ENCODE measurements at places on chromosomes 11 and 22.
A peak's percentile ranks its signal among the peaks of the same experiment; 100 is the strongest.

- peak; percentile 34 for DNase-seq
These were observed 4.2 kb downstream of the MUC5B start for GRCh38 chr11:1226986-1227550.

DNA sequence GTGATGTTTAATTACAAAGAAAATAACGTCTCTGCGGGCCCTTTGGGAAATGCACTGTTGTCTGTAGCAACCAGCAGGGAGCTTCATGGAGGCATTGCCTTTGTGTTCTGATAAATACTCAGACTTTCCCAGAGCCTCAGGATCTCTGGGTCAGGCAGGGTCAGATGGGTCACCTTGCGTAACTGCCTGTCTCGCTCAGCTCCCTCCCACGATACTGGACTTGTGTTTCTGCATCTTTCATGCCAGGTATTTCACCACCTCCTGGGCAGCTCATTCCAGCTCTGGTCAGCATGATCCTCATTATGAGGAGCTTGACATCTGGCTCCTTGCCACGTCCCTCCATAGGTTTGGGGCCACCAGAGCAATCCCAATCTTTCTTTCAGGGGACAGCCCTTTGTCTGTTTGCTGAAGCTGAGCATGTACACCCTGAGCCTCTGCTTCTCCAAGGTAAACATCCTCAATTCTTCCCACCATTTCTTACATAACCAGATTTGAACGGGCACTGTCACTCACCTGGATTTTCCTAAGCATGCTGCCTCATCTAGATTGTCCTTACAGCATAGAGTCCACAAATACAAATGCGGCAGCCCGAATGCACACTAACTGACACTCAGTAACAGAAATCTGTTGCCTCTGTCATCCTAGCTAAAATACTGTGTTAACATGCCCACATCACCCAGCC, 162.3 kb downstream of the LARGE1 start:
- no peak for DNase-seq

DNA sequence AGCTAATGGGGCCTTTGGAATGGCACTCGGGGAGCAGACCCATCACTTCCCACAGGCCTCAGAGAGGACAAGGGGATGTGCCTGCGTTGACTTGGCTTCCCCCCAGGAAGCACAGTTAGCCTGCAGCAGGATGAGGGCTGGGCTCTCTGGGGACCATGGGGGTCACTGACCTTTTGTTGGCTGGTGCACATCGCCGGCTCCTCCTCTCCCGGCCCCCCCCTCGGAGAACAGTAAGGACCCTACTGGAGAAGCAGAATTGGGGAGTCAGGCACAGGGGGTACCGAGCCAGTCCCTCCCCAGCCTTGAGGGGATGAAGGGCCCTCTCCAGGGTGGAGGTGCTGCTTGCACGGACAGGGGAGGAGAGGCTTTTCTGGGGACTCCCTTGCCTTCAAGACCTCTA, 32.8 kb downstream of the NRXN2 start:
- DNase-seq: no peak

DNA sequence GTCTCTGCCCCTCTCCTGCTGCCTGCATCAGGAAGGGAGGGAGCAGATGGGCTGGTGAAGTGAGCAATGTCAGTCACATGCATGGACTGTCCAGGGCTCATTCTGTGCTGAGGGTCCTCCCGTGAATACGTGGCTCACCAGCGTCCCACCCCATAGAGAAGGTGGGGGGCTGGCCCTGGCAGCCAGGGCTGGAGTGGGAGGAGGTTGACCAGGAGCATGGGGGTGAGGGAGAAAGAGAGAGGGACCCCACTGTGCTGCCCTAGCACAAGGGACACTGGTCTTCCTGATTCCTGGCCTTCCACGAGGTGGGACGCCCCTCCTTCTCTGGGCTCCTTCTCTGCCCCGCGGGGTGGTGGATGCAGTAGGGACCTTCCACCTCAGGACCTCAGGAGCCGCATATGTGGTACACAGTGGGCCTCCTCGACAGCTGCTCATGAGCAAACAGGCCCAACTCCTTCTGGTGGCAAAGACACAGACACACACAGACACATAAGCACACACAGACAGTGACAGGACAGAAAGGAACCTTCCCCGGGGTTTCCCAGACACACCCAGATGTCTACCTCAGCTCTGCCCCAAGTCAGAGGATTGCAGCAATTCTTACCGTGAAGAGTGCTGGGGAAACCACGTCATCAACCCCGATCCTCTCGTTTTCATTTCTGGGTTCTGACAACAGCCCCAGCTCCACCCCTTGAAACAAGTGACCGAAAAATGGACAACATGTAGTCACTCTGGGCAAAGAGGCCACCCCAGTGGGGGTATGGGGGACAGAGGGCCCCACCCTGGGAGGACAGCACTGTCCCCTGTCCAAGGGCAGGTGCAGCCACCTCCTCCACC, 3.6 kb upstream of the APOBEC3A start:
- DNase-seq: no peak

DNA sequence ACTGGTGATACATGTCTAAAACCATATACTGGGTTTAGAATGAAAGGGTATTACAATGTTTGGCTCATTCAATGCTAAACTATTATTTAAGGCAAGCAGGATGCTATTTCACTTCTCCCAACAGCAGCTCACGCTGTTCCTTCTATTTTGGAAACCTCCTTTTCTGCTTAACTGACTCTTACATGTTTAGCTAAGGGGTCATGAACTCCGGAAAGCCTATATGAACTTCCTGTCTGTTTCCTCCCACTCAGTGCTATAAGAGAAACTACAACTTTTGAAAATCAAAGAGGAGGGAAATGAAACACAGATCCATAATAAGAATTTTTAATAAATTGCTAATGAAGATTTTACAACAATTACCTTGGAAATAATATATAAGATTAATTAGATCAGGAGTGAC, 30.9 kb downstream of the SLC36A4 start:
- no peak for DNase-seq

GRCh38 chr11:14309425-14310192, 49.4 kb downstream of the RRAS2 start:
- no peak for DNase-seq

- no peak for DNase-seq
These were observed 827.5 kb upstream of the FAT3 start for GRCh38 chr11:91397134-91397468.

DNA sequence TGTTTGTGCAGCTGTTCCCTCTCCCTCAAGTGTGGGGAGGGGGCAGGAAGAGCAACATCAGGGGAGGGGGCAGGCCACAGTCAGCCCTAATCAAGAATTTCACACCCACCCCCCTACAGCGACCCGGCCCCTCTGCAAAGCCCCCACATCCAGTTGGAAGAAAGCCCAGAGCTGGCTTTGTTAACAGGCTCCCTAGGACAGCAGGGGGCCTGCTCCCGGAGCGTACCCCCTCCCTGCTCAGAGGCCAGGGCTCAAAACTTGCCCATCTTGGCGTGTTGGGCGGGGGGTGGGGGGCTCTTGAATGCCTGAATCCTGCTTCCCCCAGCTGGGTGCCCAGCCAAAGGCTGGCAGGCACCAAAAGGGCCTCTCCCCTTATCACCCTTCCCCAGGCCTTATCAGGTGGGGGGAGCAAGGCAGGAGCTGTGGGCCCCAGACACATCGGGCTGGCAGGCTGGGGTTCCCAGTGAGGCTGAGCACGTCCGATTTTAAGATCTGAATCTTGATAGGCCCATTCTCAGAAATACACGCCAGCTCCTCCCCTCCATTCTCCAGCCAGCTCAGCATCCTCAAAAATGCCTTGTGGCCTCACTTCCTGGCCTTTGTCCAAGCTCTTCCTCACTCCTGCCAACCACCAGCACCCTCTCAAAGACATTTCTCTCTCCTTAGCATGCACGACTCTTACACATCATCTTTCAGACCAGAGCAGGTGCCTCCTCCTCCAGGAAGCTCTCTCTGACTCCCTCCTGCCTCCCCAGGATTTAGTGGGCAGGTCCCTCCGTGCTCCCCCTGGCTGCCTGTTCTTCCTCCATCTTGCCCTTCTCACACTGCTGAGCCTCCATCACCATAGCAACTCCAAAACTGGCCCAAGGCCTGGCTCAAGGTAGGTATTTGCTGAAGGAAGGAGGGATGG, 384.8 kb downstream of the MN1 start:
- DNase-seq: peak; percentile 94

DNA sequence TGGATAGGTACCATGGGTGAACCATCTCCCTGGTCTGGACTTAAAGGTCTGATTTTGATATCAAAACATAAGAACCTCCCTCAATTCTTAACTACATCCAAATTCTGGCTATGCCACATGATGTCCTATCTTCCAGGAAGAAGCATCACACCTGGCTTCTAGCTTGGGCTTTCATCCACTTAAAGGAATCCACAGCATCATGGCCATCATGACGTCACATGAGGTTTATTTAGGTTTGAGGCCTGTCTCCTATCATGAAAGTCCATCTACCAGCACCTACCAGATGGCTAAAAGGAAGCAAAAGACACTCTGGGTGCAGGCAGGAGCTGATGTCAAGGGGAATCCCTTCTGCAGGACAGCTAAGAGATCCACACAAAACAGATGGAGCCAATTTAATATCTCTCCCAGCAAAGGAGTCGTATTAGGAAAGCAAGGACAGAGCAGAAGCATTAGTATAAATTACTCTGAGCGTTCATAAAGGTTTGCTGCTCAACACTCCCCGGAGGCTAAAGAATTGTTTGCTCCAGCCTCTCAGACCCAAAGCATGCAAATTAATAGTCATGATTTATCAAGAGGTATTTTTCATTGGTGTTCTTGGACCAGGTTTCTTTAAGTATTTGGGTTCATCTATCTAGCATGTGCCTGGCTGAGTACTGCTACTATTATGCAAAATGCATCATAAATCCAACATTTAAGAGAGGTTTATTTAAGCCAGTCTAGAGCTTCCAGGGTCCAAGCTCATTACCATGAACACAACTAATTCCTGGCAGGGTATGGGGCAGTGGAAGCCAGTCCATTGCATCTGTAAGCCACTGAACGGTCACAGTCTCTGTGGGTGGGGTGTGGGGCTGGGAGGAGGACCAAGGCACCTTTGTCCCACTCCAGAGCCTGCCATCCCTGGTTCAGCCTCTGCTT, 47.2 kb downstream of the GALNT18 start:
- no peak for DNase-seq

DNA sequence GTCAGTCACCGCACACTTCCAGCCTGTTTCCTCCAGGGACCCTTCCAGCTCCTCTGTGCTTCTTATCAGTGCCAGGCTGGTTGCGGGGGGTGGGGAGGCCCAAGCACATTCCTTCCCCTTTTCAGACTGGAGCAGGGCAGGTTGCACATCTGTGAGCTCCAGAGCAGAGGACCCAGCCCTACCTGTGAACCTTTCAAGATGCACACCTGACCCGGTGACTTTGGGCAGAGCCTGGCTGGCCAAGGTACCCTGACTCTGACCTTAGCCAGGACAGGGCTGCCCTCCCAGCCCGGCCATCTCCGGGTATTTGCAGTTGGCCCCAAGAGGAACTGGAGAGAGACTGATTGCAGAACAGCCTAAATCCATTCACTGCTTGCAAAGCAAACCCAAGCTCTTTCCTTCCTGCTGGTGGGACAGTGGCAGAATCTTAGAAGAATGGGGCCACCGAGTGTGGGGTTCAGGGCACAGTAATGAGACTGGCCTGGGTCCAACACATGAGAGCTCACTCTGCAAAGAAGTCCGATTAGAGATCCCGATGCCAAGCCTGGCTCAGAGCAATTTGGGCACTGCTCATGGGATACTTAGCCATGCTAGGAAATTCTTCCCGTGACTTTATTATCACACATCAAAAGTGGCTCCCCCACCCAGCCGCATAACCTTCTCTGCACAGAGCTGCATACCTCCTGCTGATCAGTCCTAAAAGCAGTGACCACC, 64.7 kb upstream of the CCND1 start:
- DNase-seq: no peak

DNA sequence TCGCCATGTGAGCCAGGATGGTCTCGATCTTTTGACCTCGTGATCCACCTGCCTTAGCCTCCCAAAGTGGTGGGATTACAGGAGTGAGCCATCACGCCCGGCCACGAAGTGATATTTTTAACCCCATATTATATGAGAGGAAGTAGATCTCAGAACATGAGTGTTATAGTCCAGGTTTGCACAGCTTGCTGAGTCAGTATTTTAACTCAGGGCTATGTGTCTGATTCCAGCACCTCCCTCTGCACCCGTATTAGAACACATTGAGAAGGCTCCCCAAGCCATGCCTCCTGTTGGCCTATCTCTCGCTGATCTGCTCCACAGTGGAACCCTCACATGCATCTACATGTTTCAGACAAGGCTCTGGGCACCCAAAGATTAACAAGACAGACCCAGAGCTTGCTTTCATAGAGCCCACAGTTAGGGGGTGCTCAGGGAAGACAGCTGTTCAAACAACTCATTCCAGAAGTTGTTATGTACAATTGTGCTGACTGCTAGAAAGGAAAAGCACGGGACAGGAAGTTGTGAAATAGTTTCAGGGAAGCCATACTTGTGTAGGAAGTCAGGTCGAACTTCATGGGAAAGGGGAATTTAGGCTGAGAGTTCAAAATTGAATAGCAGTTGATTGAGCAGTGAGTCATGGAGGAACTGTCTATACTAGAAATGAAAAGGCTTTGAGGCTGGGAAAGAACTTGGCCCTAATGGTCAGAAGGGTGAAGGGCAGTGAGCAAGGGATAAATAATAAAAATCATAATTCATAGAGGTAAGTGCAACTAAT, 49.3 kb upstream of the CLPB start:
- DNase-seq: peak; percentile 25

- DNase-seq: peak; percentile 87
These were observed 87.0 kb upstream of the THY1 start for GRCh38 chr11:119509969-119510401.

DNA sequence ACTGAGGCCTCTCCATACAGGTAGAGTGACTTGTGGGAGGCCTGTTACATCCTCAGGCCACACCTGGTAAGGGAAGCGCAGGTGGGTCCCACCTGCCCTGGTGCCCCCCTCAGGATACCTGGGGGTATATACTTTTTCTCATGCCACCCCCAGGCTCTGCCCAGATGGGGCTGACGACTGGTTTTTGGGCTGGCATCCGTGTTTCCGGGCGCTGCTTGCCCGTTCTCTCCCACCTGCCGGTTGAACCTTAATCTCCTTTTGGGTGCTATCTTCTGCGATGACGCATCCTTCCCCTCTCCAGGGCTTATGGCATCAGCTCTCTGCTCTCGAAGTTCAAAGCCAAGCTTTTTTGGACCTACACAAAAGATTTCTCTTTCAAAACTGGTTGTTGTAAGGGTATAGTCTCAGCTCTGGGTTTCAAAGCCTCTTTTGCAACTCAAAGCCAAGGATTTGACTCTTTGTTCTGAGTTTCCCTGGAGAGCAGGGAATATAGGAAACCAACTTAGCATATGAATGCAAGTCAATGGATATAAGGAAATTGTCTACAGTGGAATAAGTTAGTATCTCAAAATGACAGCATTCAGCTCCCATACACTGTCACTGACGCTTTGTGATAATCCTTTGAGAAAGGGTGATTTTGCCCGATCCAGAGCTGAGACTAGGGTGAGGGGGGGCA, 8.6 kb upstream of the LRRC10B start:
- DNase-seq: no peak

GRCh38 chr22:49290711-49291110, 537.0 kb downstream of the BRD1 start:
- no peak for DNase-seq

DNA sequence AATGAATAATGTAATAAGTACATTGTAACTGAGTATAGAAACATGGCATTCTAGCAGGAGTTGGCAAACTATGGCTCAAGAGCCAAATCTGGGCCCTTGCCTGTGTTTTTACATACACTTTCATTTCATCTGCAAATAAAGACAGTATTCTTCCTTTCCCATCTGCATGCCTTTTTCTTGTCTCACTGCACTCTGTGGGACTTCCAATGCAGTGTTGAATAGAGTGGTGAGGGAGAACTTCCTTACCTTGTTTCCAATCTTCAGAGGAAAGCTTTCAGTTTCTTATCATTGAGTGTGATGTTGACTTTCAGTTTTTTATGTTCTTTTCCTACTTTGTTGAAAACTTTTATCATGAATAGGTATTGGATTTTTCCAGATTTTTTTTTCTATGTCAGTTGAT, 82.1 kb downstream of the USP47 start:
- no peak for DNase-seq

- no peak for DNase-seq
These were observed 30.9 kb upstream of the BAIAP2L2 start for GRCh38 chr22:38141217-38141973.
